Renal pelvis (tissue), 12 donors: ENCODE measurements at places on chromosomes 4 and X.
A peak's percentile ranks its signal among the peaks of the same experiment; 100 is the strongest.

GRCh38 chr4:161988946-161989345, 174.9 kb downstream of the FSTL5 start:
- no peak for DNase-seq

DNA sequence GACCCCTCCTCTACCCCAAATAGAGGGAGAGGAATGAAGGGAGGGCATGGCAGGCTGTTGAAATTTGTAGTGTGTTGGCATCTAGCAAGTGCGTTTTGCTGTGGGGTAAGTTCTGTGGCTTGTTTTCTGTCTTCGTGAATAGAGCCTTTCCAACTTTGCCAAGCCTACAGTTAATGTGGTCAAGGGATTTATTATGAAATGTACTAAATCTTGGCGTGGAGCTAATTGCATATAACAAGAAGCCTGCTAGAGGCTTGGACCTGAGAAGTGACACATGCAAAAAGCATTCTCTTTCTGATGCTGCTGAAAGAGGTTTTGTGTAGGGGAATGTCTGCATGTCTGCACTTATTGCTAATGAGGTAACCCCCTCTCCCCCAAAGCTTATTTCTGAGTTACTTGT, 132.2 kb downstream of the BMPR1B start:
- no peak for DNase-seq

GRCh38 chr4:185346975-185347601, 48.6 kb downstream of the LRP2BP start:
- no peak for DNase-seq

- DNase-seq = no peak
Observed at GRCh38 chr4:98604723-98605122, 53.7 kb downstream of the TSPAN5 start.

- DNase-seq = no peak
Observed at GRCh38 chr4:74440356-74440755, 4.6 kb upstream of the AREG start.

GRCh38 chr4:3254302-3255131, 5.6 kb downstream of the MSANTD1 start:
- no peak for DNase-seq

DNA sequence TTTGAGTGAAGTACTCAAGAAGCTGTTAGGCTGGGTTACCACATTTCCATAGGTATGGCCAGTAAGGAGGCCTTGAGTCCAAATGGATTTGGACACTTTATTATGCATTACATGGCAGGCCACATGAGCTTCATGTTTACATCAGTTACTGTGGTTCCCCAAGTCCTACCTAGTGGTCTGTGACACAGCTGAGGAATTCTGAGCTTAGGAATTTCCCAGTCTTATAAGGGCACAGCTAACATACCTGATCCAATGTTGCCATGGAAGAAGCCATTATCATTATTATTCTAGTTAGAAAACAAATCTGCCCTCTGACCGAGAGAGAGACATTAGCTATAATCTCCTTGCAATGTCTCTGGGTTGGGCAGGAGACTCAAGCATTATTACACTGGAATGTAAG, 174.4 kb upstream of the NUDT10 start:
- peak; percentile 12 for DNase-seq

GRCh38 chr4:126954537-126955291, 678.0 kb upstream of the INTU start:
- no peak for DNase-seq

- DNase-seq = no peak
Observed at GRCh38 chr4:37740546-37740945, 54.4 kb upstream of the RELL1 start.
